CD4-positive, alpha-beta T cell (primary cell): ENCODE measurements at places on chromosomes 2 and 18.

DNA sequence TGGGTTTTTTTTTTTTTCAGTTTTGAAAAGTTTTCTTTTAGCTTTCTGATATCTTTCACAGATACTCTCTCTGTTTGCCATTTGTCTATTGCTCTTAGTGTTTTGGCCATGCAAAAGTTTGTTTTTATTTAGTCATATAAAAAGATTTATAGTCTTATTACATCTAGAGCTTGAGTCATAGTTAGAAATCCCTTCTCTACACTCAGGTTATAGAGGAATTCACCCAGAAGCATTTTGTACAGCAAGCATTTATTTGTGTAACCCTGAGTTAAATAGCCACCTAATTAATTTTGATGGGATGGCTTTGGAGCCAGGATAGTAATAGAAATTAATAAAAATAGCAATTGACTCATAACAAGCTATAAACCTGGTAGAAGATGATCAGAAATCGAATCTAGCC lies 35.6 kb downstream of the ACTR2 start:
- DNase-seq: no peak

DNA sequence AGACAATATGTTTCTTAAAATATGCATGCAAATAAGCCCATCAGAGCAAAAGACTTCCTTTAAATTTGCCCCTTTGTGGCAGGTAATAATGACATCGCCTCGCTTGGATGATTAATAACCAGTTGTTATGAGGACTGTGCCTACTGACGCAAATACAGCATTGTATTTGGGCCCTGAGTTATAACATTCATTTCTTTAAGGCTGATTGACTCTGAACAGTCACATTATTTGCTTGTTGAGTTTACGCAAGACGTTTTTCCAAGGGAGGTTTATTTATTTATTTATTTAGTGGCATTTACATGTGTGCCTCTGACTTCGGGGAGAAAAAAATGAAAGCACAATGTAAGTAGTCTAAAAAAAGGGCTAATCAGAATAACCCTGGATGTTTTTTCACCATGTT lies 88.3 kb downstream of the SLC8A1 start:
- no peak for DNase-seq

DNA sequence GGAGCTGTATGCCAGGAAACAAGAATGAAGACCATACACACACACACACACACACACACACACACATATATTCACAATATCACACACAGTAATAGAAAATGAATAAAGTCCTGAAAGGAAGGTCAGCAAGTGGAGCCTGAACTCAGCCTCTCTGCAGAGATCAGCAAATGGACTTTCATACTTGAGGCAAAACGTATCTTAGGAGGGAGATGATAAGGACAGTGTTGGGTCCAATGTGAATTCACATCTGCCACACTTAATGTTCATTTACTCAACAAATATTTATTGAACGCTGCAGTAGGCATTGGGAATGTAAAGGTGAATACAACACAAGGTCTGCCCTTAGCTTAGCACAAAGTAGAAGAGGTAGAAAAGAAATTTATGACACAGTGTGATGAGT lies 2.7 kb upstream of the MTLN start:
- DNase-seq: no peak

- DNase-seq: no peak
Observed at GRCh38 chr18:25862881-25863600, 227.4 kb downstream of the SS18 start.

DNA sequence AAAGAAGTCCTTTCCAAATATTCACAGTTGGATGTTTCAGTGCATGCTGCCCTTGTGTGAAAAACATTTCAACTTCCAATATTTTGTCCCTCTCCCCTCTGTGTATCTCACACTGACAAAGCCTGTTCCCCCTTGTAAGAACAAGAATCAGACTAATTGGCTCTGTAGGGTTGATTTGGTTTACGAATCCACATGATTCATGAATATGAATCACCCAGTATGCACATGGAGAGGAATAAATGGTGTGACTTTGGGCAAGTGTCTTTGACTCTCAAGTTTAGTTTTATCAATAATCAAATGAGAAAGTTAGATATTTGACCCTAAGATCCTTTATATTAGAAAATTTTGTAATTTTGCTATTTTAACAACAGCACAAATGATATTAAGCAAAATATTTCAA lies 9.3 kb upstream of the CDH20 start:
- DNase-seq: no peak

DNA sequence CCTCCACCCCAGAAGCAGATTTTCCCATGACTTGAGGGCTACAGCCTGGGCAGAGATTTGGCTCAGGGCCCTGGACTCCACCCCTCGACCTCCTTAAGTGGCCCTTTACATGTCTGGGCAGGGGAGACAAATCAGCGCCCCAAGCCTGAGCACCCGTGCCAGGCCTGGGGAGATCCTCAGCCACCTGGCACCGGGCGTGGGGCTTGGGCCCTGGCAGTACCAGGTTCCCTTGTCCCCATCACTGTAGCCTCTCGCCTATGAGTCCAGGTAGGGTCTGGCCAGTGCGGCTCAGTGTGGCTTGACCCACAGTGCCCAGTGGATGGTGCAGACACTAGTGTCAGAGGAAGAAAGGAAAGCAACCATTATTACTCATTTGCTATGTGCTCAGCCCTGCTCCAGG lies 22.0 kb upstream of the DNMT3A start:
- no peak for DNase-seq
